Activated CD4-positive, alpha-beta T cell treated with anti-CD3 and anti-CD28 coated beads, Interleukin-2, amount 10 ng/mL, durations not matched to agents 7 days and 5 days (primary cell): ENCODE measurements at places on chromosomes 4 and X. TPM values are rescaled to one million over a fixed set of nuclear protein-coding genes. Genes with fewer than 3 reads are reported as not detected.

The RAB40A gene
- 0.12 TPM for total RNA-seq

The YY2 gene
- total RNA-seq: 1.5 TPM

The ERCC6L gene
- total RNA-seq: 12.7 TPM

- no peak for DNase-seq
Observed at GRCh38 chr4:80115368-80116181, 42.5 kb upstream of the ANTXR2 start.

GRCh38 chr4:83221897-83222441, 62.6 kb downstream of the COQ2 start:
- no peak for DNase-seq

GRCh38 chrX:150765782-150766350, 72.7 kb downstream of the MTMR1 start:
- DNase-seq: no peak

DNA sequence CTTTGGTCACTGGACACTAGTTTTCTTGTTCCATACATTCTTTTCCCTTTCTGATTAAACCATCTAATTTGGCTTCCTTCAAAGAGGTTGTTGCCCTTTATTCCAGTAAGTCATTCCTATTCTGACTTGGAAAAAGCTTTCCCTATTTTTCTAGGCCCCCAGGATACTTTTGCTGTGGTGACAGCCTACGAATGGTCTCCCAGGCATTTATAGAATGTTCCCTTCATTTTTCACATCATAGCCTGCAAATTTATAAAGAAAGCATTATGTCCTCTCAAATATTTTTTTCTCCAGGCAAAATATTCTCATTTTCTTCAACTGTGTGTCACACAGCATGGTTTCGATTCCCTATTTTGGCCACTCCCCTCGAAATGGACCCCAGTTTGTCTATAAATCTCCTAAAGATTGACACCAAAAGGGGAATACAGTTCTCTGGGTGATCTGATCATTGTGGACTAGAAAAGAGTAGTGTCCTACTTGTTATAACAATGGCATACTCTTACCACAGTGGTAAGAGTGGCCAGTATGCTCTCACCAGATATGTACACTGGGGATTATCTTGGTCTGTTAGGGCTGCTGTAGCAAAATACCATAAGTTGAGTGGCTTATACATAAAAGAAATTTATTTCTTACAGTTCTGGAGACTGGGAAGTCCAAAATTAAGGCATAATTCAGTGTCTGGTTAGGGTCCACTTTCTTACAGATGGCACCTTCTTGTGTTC, 41.5 kb upstream of the BMP2K start:
- DNase-seq: no peak

DNA sequence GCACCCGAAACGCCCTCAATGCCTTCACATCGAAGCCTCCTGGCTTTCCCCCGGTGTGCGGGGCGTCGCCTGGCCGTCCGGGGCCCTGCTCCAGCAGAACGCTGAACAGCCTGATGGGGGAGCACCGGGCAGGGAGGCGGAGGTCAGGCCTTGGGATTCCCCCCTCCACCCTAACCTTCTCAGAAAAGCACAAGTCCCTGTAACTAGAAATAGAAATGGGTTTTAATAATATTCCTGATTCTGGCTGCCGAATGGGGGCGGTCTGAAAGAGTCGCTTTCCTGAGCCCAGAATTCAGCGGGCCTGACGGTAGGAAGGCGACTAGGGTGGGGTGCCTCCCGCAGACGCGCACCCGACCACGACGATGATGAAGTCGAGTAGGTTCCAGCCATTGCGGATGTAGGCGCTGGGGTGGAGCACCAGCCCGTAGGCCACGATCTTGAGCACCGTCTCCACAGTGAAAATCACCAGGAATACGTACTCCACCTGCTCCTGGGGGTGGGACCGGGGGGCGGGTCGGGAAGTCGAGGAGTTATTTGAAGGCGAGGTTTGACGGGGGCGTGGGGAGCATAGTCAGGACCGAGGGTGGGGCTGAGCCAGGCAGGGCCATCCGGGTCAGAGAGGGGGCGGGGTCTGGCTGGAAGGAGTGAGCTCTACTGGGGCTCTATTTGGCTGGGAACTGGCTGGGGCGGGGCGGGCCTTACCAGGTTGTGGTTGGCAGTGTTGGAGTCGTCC, 2.5 kb downstream of the CACNA1F start:
- peak; percentile 61 for DNase-seq

DNA sequence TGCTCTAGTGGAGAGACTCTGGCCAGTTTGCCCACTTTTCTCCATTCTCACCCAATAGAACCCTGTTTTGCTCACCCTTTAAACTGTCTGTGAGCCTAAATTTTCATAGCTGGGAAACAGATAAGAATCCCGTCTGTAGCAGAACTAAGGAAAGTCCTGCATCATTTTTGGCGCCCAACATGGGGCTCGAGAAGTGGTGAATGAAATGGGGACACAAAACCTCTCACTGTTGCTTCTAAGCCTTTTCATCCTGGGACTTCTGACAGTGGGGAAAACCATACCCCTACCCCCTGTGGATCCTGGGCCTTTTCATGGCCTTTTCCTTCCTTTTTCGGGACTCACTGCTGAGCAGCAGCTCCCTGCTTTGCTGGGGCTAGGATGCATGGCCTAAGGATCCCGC, 189.9 kb downstream of the INPP4B start:
- peak; percentile 10 for DNase-seq

- no peak for DNase-seq
Observed at GRCh38 chr4:167578906-167579305, 344.6 kb upstream of the SPOCK3 start.

- no peak for DNase-seq
Observed at GRCh38 chr4:48275686-48276085, 6.0 kb upstream of the TEC start.

GRCh38 chrX:23907111-23907497, 634 bp downstream of the APOO start:
- DNase-seq: no peak

- DNase-seq: no peak
Observed at GRCh38 chrX:16278927-16279326, 111.6 kb downstream of the MAGEB17 start.

DNA sequence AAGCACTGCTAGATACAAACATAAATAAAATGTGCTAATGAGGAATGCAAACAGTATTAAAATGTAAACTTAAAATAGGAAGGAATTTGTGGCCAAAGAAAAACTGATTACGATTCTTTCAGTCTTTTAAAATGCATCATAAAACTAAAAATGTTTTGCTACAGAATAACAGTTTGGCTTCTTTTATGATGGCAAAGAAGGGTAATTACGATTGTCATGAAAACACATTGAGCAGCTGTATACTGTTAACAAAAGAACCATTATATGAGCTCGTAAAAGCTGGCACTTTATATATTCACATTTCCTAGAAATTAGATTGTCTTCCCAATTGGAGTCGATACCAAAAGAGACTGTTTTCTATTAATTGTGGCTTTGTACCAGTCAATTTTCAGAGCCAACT, 290.4 kb downstream of the NR3C2 start:
- DNase-seq: no peak

DNA sequence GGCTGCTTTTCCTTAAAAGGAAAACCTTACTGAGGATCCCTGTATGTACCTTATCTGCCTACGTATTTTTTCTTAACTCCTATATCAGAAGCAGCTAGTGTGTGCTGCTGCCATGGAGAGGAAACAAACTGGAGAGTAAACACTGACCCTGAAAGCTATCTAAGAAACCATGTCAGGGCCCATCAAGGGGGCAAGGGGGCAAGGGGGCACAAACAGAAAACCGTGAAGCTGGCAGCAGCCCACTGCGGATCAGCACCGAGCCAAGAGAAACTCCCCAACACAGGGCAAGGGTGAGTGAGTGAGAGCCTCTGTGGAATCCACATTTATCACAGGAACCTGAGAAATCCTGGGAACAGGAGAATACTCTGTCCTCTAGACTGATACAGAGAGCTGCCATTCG, 1204.2 kb downstream of the PCDH18 start:
- no peak for DNase-seq

DNA sequence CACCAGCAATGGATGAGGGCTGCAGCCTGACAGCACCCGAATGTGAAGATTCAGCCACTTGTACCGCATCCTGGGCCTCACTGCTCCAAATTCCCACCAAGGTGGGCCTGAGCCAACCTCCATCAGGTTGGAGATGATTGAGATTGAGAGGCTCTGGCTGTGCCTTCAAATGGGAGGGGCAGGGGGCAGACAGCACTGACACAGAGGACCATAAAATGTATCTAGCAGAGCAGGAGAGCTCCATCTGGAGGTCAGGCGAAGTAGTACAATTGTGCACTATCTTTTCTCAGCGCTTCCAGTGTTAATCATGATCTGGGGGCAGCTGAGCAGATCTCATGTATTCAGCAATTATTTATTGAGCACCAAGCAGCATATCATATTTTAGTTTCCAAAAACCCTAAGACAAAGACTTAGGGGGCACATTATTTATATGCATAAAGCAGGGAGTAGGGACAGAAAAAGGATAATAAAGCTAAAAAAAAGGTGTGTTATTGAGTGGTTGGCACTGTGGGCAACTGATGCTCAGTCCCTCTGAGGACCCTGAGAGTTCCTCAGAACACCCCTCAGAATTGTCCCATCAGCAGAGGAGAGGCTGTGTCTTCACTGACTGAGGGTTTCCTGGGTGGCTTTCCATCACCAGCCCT, 31.6 kb upstream of the C1QTNF7 start:
- peak; percentile 66 for DNase-seq

DNA sequence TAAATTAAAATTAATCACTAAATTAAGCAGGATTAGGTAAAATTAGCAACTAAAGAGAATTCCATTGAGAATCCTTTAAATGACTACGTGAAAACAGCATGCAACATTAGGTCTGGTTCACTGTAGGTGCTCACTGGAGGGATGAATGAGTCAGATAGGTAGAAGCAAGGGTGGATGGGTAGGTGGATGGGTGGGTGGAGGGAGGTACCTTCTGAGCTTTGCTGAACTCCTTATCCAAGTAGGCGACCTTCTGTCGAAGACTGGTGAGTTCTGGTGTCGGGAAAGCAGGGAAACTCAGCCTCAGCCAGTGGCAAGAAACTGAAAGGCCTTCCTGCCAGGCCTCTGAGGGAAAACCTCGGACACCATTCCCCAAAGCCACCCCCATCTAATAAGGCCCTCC, 3.0 kb downstream of the GRIPAP1 start:
- no peak for DNase-seq

DNA sequence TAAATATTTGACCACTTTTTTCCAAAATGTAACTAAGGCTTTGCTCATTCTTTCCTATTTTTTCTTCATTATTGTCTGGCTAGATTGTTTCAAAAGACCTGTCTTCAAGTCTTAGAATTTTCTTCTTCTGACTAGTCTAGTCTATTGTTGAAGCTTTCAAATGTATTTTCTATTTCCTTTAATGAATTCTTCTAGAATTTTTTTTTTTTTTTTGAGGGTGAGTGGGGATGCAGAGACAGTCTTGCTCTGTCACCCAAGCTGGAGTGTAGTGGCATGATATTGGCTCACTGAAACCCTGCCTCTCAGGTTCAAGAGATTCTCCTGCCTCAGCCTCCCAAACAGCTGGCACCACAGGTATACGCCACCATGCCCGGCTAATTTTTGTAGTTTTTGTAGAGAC, 141.4 kb downstream of the TET2 start:
- DNase-seq: no peak

DNA sequence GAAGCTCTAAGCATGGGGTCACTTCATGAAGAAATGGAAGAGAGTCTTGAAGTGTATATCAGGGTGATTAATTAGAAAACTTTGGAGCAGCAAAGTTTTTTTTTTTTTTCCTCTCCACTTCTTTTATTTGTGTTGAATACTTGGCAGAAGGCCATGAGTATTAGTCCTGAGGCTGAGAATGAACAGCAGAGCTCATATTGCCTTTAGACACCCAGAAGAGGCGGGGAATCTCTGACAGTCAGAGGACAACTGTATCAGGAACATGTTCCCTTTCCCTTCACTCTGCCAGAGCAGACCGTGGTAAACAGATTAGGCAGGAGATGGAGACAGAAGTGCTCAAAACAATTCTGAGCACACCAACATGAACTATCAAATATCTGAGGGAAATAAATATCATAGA, 300.9 kb downstream of the FAM47A start:
- no peak for DNase-seq

DNA sequence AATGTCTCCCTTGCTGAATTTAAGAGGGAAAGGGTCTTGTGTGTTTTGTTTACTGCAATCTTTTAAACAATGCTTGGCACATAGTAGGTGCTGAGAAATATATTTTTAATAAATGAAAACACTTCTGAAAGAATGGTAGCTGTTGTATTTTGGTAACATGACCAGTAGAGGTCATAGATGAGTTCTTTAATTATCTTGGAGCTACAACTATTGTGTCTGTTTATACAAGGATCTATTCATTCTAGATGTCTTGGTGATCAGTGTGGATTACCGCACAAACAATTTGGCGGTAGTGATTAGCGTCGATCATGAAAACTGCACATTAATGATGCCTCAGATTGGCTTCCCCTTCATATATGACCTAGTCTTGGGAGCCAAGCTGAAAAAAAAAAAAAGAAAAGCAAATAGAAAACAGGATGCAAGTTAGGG, 21.4 kb upstream of the SCRG1 start:
- DNase-seq: no peak
